Esophagus muscularis mucosa (tissue), 4 donors: ENCODE measurements at places on chromosomes 3 and 15. TPM values are rescaled to one million over a fixed set of nuclear protein-coding genes. Genes with fewer than 3 reads are reported as not detected.

CRYBG3 gene
- 22.5 TPM for total RNA-seq

TICRR gene
- 0.06 TPM for total RNA-seq

TMEM44 gene
- total RNA-seq = 3.3 TPM

DNA sequence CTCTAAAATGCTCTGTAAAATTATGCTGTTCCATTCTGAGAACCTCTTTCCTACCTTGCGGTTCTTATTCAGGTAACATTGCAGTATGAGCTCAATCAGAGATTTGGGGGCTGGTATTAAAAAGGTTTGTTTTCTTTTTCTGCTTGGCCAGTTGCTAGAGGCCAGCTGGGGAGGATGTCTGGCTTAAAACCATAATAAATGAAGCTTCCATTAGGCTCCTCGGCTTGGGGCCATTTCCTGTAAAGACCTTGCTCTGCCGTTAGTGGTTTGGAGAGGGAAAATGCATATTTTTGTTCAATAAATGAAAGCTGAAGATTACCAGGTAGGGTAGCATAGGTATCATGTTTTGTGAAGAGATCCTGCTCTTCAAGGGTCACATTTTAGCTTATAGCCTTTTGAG lies 55.2 kb downstream of the MCTP2 start:
- no peak overlapping the region for H3K27ac ChIP-seq
- H3K4me3 ChIP-seq = no peak overlapping the region
- H3K36me3 ChIP-seq = no peaks in the 10 kb centered on the region
- no peak for DNase-seq
- no peaks in the 10 kb centered on the region for H3K27me3 ChIP-seq

DNA sequence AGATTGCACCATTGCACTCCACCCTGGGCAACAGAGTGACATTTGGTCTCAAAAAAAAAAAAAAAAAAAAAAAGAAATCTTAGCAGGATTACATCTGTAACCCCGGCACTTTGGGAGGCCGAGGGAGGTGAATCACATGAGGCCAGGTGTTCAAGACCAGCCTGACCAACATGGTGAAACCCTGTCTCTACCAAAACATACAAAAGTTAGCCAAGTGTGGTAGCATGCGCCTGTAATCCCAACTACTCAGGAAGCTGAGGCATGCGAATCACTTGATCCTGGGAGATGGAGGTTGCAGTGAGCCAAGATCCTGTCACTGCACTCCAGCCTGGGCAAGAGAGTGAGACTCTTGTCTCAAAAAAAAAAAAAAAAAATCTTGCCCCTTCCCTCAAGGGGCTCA lies 40.4 kb downstream of the LIPC start:
- H3K27me3 ChIP-seq = no peaks in the 10 kb centered on the region
- H3K4me3 ChIP-seq = no peak overlapping the region
- DNase-seq = no peak
- H3K27ac ChIP-seq = no peak overlapping the region
- peaks cover 12% of the 10 kb centered on the region for H3K4me1 ChIP-seq

GRCh38 chr3:123878807-123879206 lies 5.3 kb downstream of the MYLK start:
- H3K4me3 ChIP-seq = no peak overlapping the region
- H3K27ac ChIP-seq = no peak overlapping the region
- no peak for DNase-seq

- no peak overlapping the region for H3K27ac ChIP-seq
- no peaks in the 10 kb centered on the region for H3K36me3 ChIP-seq
- no peak overlapping the region for H3K4me3 ChIP-seq
- DNase-seq = no peak
Measured at GRCh38 chr15:27482287-27482686, 511.3 kb downstream of the GABRG3 start.

- no peaks in the 10 kb centered on the region for H3K4me1 ChIP-seq
- H3K27ac ChIP-seq = no peak overlapping the region
- no peak for DNase-seq
- H3K27me3 ChIP-seq = no peaks in the 10 kb centered on the region
- H3K36me3 ChIP-seq = no peaks in the 10 kb centered on the region
Measured at GRCh38 chr3:114242947-114243346, 5.6 kb upstream of the ZNF80 start.

DNA sequence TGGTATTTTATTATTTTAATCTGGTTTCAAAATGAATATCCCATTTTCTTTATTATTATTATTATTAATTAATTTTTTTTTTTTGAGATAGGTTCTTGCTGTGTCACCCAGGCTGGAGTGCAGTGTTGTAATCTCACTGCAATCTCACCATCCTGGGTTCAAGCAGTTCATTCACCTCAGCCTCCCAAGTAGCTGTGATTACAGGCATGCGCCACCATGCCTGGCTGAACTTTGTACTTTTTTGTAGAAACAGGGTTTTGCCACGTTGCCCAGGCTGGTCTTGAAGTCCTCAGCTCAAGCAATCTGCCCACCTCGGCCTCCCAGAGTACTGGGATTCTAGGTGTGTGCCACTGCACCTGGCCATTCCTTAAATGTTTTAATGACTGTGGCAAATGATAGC lies 28.6 kb downstream of the DAG1 start:
- peaks cover 67% of the 10 kb centered on the region for H3K4me1 ChIP-seq
- no peaks in the 10 kb centered on the region for H3K27me3 ChIP-seq
- no peak overlapping the region for H3K4me3 ChIP-seq
- no peak for DNase-seq
- H3K36me3 ChIP-seq = no peaks in the 10 kb centered on the region

DNA sequence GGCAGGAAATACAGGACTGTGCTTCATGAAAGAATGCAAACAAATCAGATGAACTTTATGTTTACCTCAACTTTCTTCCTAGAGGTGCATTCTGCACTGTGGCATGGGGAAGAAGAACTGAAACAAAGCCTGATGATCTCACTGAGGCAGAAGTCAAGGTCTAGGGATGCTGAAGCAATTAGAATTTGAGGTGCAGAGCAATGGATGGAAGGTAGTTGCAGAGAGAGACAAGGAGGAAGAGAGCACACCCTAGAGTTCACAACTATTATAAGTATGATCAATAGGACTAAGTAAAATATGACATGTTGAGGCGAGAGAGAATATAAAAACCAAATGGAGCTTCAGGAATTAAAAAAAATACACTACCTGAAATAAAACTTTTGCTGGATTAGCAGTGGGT lies 420.1 kb downstream of the EDEM1 start:
- no peak overlapping the region for H3K27ac ChIP-seq
- no peaks in the 10 kb centered on the region for H3K27me3 ChIP-seq
- H3K4me1 ChIP-seq = no peaks in the 10 kb centered on the region
- no peak for DNase-seq
- H3K4me3 ChIP-seq = no peak overlapping the region
- H3K36me3 ChIP-seq = no peaks in the 10 kb centered on the region

- DNase-seq = no peak
- H3K27me3 ChIP-seq = no peaks in the 10 kb centered on the region
- H3K36me3 ChIP-seq = no peaks in the 10 kb centered on the region
- H3K4me3 ChIP-seq = peak overlapping the region; percentile 88
Measured at GRCh38 chr15:74696808-74697207, 984 bp upstream of the EDC3 start.

DNA sequence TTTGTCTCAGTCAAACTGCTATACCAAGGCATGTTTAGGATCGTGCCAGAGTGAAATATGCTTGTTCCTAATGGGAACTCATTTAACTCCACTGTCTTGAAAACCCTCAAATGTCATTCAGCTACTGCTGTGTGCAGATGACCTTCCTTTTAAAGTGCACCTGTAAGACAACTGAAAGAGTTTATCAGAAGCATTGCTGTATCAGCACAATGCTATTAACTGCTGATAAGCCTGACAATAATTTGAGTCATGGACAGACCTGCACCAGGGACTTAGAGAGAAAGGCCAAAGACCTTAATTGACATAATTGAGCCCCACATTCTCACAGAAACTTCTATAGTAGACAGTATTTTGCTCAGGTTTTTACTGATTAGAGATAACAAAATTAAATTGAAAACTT lies 557.9 kb downstream of the DIPK2A start:
- H3K4me3 ChIP-seq = no peak overlapping the region
- DNase-seq = no peak
- no peaks in the 10 kb centered on the region for H3K36me3 ChIP-seq
- H3K4me1 ChIP-seq = no peaks in the 10 kb centered on the region
- H3K27me3 ChIP-seq = no peaks in the 10 kb centered on the region

- DNase-seq = no peak
- H3K27me3 ChIP-seq = no peaks in the 10 kb centered on the region
- H3K27ac ChIP-seq = no peak overlapping the region
- no peak overlapping the region for H3K4me3 ChIP-seq
- H3K4me1 ChIP-seq = peaks cover 2% of the 10 kb centered on the region
Measured at GRCh38 chr15:65275728-65276126, 11.0 kb downstream of the PARP16 start.

DNA sequence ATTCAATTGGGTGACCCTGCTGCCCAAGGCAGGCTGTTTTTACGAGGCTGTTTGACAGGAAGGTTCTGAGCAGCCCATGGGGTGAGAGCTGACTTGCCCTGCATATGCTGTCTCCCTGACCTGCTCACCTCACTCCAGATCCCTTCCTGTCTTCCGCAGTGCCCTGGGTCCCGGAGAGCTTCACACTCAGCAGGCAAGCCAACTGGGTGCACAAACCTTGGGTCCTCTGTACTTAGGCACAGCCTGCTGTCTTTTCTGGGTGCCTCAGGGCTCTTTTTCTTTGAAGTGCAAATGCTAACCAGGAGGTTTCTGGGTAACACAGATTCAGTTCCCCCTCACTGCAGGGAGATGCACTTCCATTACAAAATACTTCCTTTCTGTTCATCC lies 32.8 kb downstream of the ZXDC start:
- peaks cover 52% of the 10 kb centered on the region for H3K36me3 ChIP-seq
- H3K4me1 ChIP-seq = peaks cover 9% of the 10 kb centered on the region
- H3K27me3 ChIP-seq = no peaks in the 10 kb centered on the region
- H3K27ac ChIP-seq = no peak overlapping the region
- DNase-seq = no peak
